Aorta (tissue), 5 donors: ENCODE measurements at places on chromosomes 6 and 20. TPM values are rescaled to one million over a fixed set of nuclear protein-coding genes. Genes with fewer than 3 reads are reported as not detected.

The OR5V1 gene
- total RNA-seq: not detected

The PLA2G7 gene
- total RNA-seq: 1.8 TPM

The RSPH3 gene
- total RNA-seq: 4.9 TPM

The SCAND1 gene
- total RNA-seq: 47.7 TPM

The C6orf15 gene
- total RNA-seq: not detected

The KCNK5 gene
- total RNA-seq: 1.2 TPM

The DEFB119 gene
- not detected for total RNA-seq

The TFEB gene
- 22.2 TPM for total RNA-seq

The TRIM26 gene
- 36.5 TPM for total RNA-seq

DNA sequence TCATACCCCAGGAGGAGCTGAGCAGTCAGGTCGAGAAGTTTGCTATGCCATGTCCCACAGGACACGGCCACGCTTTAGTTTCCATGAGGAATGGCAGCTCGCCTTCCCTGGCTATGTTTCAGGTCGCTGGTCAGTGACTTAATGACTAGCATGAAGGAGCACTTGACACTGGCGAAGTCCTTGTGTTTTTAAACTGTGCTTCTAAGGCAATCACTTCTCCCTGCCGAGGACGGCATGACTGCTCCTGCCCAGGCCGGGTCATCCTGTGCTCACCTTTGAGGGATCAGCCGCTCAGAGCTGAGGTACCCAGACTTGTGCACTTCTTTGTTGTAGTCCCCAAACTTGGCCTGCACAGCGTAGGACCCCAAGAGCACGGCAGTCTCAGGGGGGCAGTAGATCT, 34.1 kb downstream of the EZR start:
- peaks cover 7% of the 10 kb centered on the region for H3K36me3 ChIP-seq
- no peak overlapping the region for H3K27ac ChIP-seq
- no peaks in the 10 kb centered on the region for H3K27me3 ChIP-seq
- no peak overlapping the region for H3K4me3 ChIP-seq
- H3K4me1 ChIP-seq: no peaks in the 10 kb centered on the region

DNA sequence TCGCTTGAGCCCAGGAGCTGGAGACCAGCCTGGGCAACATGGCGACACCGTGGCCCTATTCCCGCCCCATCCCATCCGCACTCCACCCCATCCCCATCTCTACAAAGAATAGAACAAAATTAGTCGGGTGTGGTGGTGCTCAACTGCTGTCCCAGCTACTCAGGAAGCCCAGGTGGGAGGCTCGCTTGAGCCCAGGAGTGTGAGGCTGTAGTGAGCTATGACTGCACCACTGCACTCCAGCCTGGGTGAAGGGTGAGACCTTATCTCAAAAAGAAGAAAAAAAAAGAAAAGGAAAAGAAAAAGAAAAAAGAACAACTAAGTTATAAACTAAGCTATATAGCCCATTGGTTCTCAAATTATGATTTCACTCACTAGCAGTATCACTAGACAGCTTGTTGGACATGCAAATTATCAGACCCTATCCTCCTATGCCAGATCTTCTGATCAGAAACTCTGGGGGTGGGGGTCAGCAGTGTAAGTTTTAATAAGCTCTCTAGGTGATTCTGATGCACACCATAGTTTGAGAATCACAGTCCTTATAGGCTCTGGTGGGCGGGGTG, 491 bp upstream of the ITCH start:
- H3K36me3 ChIP-seq: no peaks in the 10 kb centered on the region
- DNase-seq: no peak
- H3K27me3 ChIP-seq: no peaks in the 10 kb centered on the region
- no peak overlapping the region for H3K27ac ChIP-seq

- no peak for DNase-seq
- no peaks in the 10 kb centered on the region for H3K27me3 ChIP-seq
- H3K27ac ChIP-seq: no peak overlapping the region
Measured at GRCh38 chr6:15287670-15288375, 42.0 kb downstream of the JARID2 start.

DNA sequence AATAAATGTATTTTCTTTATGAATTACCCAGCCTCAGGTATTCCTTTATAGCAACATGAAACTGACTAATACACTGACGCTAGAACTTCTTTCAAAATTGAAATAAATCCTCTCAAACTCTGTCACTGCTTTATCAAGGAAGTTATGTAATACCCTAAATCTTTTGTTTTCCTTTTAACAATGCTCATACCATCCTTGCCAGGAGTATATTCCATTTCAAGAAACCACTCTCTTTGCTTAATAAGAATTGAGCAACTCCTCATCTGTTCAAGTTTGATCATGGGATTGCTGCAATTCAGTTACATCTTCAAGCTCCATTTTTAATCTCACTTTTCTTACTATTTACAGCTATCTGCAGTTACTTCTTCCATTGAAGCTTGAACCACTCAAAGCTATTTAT, 707.6 kb upstream of the MARCKS start:
- H3K4me1 ChIP-seq: no peaks in the 10 kb centered on the region
- no peak for DNase-seq
- H3K4me3 ChIP-seq: no peak overlapping the region
- no peak overlapping the region for H3K27ac ChIP-seq
- H3K36me3 ChIP-seq: no peaks in the 10 kb centered on the region

DNA sequence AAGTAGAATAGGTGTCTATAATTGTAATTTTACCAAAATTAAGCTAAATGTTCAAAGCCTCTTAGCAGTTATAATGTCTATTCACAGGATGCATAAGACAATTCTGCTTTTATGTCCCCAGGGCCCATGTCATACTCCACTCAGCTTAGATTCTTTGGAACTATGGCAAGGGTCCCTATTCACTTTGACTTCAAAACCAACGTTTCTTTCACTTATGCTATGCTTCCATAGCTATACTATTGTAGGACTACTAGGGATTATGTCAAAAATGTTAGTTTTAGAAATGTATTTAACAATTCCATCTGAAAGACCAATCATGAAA, 15.8 kb upstream of the ADGRG6 start:
- H3K27ac ChIP-seq: no peak overlapping the region
- H3K4me1 ChIP-seq: no peaks in the 10 kb centered on the region
- H3K27me3 ChIP-seq: no peaks in the 10 kb centered on the region
- H3K36me3 ChIP-seq: no peaks in the 10 kb centered on the region
- no peak overlapping the region for H3K4me3 ChIP-seq

DNA sequence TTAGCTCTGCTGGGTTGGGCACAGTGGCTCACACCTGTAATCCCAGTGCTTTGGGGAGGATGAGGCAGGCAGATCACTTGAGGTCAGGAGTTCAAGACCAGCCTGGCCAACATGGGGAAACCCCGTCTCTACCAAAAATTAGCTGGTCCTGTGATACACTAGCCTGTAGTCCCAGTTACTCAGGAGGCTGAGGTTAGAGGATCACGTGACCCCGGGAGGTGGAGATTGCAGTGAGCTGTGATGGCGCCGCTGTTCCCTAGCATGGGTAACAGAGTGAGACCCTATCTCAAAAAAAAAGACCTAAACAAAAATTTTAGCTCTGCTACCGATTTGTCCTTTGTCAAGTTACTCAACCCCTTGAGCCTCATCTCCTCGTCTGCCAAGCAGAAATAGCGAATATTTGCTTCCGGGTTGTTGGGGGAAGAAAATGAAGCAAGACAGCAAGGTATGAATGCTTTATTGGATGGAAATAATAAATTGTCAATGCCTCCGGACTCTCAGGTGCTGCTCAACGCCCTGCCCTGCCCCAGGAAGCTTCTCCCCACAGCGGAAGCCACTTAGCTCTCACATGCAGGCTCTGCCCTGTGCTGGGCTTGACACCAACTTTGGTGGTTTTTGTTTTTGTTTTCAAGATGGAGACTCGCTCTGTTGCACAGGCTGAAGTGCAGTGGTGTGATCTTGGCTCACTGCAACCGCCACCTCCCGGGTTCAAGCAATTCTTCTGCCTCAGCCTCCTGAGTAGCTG, 24.9 kb upstream of the ITCH start:
- H3K27me3 ChIP-seq: no peaks in the 10 kb centered on the region
- no peaks in the 10 kb centered on the region for H3K4me1 ChIP-seq

DNA sequence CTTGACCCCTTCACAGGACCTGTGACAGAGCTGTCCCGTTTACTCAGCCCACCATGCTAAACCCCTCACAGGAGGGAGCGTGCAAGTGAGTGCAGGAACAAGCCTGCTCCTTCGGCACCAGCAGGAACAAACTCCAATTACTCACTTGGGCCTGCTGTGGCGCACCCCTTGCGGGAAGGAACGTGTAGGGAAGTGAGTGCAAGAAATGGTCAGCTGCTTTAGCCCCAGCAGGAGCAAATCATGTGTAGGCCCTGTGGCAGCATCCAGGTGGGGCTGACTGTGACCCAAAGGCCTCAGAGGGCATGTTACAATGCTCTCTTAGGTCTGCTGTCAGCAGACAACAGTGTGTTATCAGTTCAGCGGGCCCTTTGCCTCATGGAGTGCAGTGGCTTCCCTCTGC, 574.4 kb downstream of the PRKN start:
- H3K4me1 ChIP-seq: no peaks in the 10 kb centered on the region
- H3K27me3 ChIP-seq: no peaks in the 10 kb centered on the region
- no peak overlapping the region for H3K4me3 ChIP-seq
- no peak for DNase-seq
- H3K36me3 ChIP-seq: no peaks in the 10 kb centered on the region

DNA sequence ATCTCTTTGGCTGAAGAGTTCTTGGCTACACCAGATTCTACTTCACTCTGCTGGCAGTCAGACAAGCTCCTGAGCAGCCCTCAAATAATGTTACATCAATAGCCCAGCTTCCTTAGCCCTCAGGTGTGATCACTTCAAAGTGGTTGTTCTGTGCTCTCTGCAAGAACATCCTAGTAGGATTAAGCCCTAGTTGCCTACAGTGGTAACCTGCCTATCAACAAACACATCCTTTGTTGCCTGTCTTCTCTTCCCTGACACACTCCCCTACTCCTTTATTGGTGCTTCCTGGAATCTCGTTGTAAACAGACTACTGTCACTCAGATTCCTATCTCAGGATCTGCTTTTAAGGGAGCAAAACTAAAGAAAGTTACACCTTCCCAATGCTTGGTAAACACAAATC, 45.1 kb upstream of the TASP1 start:
- H3K27me3 ChIP-seq: no peaks in the 10 kb centered on the region
- no peaks in the 10 kb centered on the region for H3K4me1 ChIP-seq
- no peak overlapping the region for H3K27ac ChIP-seq
- no peak overlapping the region for H3K4me3 ChIP-seq

GRCh38 chr6:90905351-90905750, 318.5 kb upstream of the MAP3K7 start:
- DNase-seq: no peak
- no peak overlapping the region for H3K4me3 ChIP-seq
- no peaks in the 10 kb centered on the region for H3K4me1 ChIP-seq
- no peak overlapping the region for H3K27ac ChIP-seq

DNA sequence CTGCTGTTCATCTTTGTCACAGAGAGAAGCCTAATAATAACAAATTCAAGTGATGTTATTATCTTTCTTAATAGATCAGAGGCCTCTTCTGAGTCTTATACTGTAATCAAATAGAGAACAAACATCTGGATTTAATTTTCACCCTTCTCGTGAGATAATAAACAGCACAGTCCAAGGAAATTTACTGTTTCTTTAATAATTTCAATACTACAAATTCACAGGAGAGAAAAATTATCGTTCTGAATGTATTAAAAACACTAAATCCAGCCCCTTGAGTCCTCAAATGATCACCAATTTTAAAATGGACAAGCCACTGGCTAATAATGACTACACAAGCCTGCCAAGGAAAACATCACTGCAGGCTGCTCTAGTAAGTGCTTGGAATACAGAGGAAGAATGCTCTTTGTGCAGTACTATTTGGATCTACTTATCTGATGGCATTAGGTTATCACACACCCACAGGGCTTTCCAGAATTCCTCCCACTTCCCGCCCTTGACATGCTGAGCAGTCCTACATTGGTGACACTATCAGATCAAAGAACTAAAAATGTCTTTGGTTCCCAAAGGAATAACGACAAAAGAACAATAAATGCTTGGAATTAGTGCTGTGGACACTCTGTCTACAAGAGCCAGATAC, 38.1 kb downstream of the SYNE1 start:
- no peaks in the 10 kb centered on the region for H3K4me1 ChIP-seq
- no peak for DNase-seq
- no peak overlapping the region for H3K27ac ChIP-seq
- H3K27me3 ChIP-seq: no peaks in the 10 kb centered on the region
- H3K4me3 ChIP-seq: no peak overlapping the region

- H3K36me3 ChIP-seq: no peaks in the 10 kb centered on the region
- no peak overlapping the region for H3K4me3 ChIP-seq
- H3K27me3 ChIP-seq: no peaks in the 10 kb centered on the region
- no peak overlapping the region for H3K27ac ChIP-seq
- peaks cover 3% of the 10 kb centered on the region for H3K4me1 ChIP-seq
Measured at GRCh38 chr20:25045343-25045712, 12.6 kb downstream of the ACSS1 start.

GRCh38 chr6:2363211-2363610, 117.8 kb upstream of the GMDS start:
- no peak overlapping the region for H3K4me3 ChIP-seq
- H3K27ac ChIP-seq: no peak overlapping the region
- H3K4me1 ChIP-seq: no peaks in the 10 kb centered on the region
- no peak for DNase-seq
- H3K27me3 ChIP-seq: no peaks in the 10 kb centered on the region

- no peak for DNase-seq
- H3K27me3 ChIP-seq: no peaks in the 10 kb centered on the region
- H3K4me1 ChIP-seq: peaks cover 12% of the 10 kb centered on the region
- H3K27ac ChIP-seq: no peak overlapping the region
- H3K4me3 ChIP-seq: no peak overlapping the region
- no peaks in the 10 kb centered on the region for H3K36me3 ChIP-seq
Measured at GRCh38 chr6:16669227-16669626, 92.0 kb downstream of the ATXN1 start.

GRCh38 chr6:46170357-46171289, at the start of gene ENPP5:
Gene ENPP5 (minus strand): TSS chr6:46170980. CDS start chr6:46168262, 2,718 bp downstream.
- no peaks in the 10 kb centered on the region for H3K27me3 ChIP-seq
- H3K36me3 ChIP-seq: no peaks in the 10 kb centered on the region
- DNase-seq: peak; percentile 79
- H3K27ac ChIP-seq: no peak within 1 kb of the TSS
- no peaks in the 10 kb centered on the region for H3K4me1 ChIP-seq
